Thoracic aorta (tissue), 2 donors: ENCODE measurements at places on chromosomes 7 and 10. TPM values are rescaled to one million over a fixed set of nuclear protein-coding genes. Genes with fewer than 3 reads are reported as not detected.
A peak's percentile ranks its signal among the peaks of the same experiment; 100 is the strongest.

The MUC3A gene
- not detected for total RNA-seq

The ASAH2 gene
- 14.0 TPM for total RNA-seq

The AKR1E2 gene
- total RNA-seq, result 17.6 TPM

The CPED1 gene
- total RNA-seq, result 126 TPM

The ARMH3 gene
- 21.1 TPM for total RNA-seq

The SPACDR gene
- total RNA-seq, result not detected

The CELF2 gene
- total RNA-seq, result 69.0 TPM

The AKR1C4 gene
- total RNA-seq, result not detected

The ZC3HAV1 gene
- 47.6 TPM for total RNA-seq

The TMEM139 gene
- total RNA-seq, result 3.2 TPM

GRCh38 chr10:117165538-117166417, 27.7 kb upstream of the VAX1 start:
- no peak for DNase-seq

- no peak for DNase-seq
Observed at GRCh38 chr10:120423431-120424197, 33.4 kb upstream of the PLPP4 start.

DNA sequence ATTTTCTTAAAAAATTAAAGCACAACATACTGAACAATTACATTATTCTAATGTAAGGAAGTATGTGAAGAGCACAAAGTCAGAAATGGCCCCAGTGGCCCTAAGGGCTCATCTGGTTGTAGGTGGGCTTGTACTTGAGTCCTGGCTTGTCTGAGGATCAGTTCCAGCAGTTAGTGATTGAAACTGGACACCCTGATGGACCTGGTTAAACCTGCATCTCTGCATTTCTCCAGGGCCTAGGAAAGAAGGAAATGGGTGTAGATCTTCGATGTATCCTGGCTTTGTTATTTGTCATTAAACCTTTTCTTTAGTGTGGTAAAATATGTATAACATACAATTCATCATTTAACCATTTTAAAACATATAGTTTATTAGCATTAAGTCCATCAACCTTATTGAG, 9.7 kb upstream of the AKR1C2 start:
- DNase-seq, result no peak

GRCh38 chr10:22433875-22434274, 88.6 kb downstream of the SPAG6 start:
- DNase-seq, result no peak

DNA sequence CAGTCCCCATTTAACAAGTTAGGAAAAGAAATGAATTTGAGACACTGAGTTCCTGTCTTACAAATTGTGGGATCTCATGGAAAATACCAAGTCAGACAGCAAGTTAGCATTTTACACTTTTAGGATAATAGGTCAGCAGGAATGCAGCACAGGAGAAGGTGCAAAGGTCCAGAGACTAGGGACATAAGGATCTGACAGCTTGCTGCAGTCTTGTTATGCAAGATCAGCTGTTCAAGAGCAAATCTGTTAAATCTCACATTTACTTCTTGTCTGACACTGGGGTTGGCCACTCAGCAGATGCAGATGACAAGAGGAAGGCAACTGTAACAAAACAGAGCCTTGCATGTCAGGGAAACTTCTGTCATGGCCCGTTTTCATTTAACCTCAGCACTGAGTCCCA, 239.6 kb downstream of the PHF14 start:
- no peak for DNase-seq

- DNase-seq, result no peak
Observed at GRCh38 chr10:97028126-97028831, 157.5 kb downstream of the SLIT1 start.

DNA sequence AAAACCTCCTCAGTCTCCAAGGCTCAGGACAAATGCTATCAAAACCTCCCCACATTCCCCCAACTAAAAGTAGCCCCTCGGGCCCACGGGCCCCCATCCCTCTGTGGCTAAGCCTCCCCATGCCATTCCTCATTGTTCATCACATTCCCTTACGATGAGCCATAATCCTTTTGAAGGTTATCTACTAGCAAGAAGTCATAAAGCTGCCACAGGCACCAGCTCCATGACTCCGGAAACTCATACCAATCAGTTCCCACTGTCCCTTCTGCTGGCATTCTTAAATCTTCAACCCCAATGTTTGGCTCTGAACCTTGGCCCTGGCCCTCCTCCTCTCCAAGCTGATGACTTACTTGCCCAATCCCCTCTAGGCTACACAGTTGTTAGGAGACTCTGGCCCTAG, 19.4 kb upstream of the TM9SF3 start:
- no peak for DNase-seq

DNA sequence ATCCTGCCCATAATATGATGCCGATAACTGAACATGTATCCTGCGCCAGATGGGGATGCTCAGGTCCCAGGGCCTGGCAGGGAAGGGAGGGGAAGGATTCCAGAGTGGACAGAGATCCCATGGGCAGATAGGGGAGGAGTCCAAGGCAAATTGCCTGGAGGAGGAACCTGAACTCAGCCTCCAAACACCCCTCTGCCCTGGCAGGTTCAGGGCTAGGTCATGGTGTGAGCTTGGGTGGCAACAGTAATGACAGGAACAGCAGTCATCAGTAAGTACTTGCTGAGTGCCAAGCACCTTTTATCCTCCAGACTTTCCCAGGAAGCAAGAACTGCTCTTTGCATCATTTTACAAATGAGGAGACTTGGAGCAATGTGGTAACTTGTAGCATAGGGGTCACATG, 3.8 kb upstream of the PALD1 start:
- no peak for DNase-seq

DNA sequence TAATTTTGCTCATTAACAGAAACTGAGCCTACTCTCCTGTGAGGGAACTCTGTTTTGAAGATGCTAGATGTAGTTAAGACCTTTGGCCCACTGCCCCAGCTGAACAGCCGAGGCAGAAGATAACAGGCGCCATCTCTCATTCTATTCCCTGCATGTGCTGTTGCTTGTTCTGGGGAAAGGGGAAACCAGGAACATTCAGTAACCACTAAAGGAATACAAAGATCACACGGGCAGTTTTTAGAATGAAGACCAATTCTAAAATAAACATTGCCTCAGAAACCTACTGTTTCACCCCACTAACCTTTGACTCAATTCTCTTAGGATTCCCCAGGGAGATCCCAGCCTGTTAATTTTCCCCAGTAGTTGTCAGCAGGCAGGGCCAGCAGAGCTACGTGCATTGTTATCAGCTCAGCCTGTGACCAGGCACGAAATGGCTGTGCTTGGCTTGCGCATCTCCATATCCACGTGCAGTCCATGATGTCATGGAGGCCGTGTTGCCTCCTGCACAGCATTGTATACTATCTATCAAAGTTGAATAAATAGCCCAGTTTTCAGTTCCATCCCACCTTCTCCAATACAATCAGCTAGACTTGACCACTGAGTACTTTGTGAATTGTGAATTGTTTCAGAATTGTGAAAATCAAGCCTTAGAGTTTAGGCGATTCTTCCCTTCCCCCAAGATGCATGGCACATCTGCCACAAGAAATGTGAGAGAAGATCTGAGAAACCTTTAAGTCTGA, 36.0 kb downstream of the ANK3 start:
- no peak for DNase-seq

DNA sequence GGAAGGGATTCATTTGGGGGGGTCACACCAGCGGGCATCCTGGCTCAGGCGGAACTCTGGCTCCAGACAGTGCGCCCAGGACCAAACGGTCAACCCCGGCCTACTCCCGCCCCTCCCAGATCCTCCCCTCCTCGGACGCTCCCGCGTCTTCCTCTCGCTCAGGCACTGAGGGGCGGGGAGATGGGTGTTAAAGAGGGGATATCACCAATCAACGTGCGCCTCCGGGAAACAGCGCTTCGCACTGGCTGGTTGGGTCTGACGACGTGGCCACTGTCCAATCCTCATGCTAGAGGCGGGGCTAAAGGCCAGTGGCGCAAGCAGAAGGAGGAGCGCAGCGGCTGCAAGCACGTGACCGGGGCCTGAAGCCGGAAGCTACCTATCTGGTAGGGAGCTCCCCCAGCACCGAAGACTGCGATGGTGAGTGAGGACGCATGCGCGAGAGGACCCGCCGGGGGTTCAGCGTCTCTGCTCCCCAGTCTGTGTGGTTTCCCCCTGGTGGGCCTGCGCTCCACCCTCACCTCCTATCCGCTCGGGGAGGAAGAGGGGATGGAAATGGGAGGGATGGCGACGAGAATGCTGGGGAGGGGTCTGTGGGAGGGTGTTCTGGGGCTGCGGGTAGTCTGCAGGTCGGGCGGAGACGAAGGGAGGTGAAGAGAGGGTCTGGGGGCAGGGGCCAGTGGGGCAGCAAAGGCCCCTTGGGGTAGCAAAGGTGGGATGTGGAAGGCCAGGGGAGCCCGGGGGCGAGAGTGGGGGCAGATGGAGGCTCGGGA, at the start of gene LAMTOR4:
Gene LAMTOR4 (plus strand): TSS at position 360 of the 770 bp plus-strand sequence. CDS start 55 bp downstream, at position 415.
- peak; percentile 97 for DNase-seq

DNA sequence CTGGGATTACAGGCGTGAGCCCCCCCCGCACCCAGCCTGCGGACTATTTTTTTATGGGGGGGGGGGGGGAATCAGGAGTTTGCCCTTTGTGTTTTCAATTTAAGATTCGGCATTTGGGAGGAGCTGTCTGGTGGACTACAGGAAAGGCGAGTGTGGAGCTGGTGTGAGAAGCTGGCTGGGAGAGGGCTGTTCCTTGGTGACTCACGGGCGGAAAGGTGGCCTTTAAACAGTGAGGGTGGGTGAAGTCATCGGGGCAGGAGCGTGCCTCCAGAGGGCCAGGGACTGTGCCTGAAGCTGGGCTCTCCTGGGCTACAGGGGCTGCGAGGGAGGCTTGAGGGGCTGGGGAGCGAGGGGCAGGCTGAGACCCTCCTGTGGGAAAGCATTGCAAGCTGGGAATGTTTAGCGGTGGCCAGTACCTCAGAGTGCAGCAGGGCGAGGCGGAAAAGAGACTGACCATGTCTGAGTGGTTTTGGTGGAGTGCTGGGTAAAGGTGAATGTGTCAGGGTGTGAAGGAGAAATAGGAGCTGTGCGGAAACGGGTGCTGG, 39.7 kb upstream of the ZNF32 start:
- no peak for DNase-seq

DNA sequence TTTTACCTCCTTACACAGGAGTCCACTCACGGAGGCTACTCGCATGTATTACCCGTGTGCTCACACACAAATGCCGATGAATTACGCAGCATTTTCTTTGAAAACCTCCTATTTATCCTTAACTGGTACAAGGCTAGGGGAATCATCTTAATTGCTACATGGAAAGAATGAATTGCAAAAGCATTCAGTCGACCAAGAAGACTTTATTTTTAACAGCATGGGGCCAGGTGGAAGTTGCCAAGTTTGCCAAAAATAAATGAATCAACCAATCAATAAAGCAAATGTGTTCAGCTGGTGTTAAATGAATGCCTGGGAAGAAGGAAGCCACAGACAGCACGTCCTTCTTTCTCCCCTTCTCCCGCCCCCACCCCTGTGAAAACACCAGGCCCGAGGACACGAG, 55.8 kb downstream of the CTBP2 start:
- no peak for DNase-seq

- DNase-seq, result no peak
Observed at GRCh38 chr7:121080913-121081326, 92.4 kb downstream of the CPED1 start.

GRCh38 chr7:34322841-34323240, 335.2 kb upstream of the NPSR1 start:
- DNase-seq, result no peak

DNA sequence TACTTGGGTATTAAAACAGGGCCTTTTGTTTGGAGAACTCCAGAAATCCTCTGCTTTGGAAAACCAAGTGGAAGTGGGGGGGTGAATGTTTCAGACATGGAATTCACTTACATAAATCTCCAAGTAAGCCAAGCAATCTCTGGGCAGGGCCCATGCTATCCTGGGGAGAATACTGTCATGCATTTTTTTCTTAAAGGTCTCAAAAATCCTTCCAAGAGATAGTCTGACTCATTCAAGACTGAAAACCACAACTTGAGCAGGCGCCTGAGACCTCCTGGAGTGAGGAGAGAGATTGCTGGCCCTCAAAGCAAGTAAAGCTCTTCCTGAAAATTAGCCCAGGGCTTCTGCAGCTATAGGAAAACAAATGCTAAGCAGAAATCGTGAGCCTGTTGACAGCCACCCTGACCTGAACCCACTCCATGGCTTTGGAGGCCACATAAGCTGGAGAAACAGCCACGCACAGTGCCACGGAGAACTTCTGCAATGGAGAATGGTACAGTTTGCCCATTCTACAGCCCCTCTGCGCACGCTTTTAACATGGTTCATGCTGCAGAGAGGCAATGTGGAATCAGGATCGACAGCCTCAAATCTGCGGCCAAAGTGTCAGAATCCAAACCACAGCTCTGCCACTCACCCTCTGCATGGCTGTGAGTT, 203.1 kb upstream of the AUTS2 start:
- no peak for DNase-seq

- DNase-seq, result no peak
Observed at GRCh38 chr10:62851442-62851841, 35.3 kb upstream of the EGR2 start.

DNA sequence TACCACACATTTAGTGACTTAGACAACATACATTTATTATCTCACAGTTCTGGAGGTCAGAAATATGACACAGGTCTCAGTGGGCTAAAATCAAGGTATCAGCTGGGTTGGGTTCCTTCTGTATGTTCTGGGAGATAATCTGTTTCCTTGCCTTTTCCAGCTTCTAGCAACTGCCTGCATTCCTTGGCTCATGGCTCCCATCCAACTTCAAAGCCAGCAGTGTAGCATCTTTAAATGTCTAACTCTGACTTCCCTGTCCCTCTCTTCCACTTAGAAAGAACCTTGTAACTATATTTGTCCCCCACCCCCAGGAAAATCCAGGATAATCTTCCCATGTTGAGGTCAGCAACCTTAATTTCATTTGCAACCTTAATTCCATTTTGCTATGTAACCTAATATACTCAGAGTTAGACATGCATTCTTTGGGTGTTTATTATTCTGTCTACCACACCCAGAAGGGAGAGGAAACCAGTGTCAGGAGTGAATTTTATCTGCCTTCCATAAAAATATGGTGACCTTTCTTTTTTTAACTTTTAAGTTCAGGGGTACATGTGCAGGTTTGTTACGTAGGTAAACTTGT, 57.3 kb upstream of the SMIM30 start:
- no peak for DNase-seq

DNA sequence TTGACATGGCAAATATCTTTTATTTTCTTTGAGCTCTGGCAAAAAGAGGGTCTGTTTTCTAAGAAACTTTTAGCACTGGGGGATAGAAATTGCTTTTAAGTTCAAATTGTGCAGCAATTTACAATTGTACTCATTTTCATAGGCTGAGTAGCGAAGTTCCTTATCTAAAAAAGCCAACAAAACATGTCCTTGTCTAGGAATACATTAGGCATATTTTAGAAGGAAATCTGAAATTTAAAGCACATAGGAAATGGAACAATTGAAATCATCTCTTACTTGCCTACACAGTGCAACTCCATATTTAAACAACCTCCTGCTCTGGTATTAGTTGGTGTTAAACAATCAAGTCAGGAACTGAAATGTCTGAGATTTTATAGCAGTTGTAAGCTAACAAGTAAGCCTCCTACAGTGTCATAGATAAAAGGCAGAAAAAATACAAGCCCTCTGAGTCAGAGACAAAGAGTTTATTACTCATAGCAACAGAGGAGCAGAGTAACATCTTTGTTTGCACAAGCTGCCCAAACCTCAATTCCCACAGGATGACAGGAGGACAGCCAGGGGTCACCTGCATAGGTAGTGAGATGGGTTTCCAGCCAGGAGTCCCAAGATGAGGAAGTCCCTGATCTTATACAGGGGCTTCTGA, 280.2 kb upstream of the HGF start:
- no peak for DNase-seq

GRCh38 chr7:89002981-89003956, 207.7 kb upstream of the TEX47 start:
- no peak for DNase-seq
